Omental fat pad (tissue), 4 donors: ENCODE measurements at places on chromosomes 6 and 20. TPM values are rescaled to one million over a fixed set of nuclear protein-coding genes. Genes with fewer than 3 reads are reported as not detected.

- no peak for DNase-seq
Observed at GRCh38 chr20:14568701-14569100, 231.3 kb upstream of the FLRT3 start.

- DNase-seq = no peak
Observed at GRCh38 chr6:53326372-53327016, 22.3 kb downstream of the ELOVL5 start.

NINL gene
- total RNA-seq = 8.6 TPM

DNA sequence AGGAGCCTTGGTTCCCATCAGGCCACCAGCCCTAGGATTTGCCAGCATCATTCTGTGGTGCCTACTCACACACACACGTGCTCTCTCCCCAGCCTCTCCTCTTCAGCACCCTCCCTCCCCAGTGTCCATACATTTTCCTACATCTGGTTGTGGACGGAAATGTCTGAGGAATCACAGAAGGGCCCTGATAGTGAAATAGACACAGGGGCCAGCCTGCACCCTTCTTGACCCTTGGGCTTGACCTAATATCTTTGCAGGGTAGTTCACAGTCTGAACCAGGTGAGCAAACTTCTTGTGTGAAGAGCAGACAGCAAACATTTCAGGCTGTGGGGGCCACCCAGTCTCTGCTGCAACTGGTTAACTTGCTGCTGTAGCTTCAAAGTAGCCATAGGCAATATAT, 108.5 kb upstream of the NXT1 start:
- DNase-seq = no peak

DNA sequence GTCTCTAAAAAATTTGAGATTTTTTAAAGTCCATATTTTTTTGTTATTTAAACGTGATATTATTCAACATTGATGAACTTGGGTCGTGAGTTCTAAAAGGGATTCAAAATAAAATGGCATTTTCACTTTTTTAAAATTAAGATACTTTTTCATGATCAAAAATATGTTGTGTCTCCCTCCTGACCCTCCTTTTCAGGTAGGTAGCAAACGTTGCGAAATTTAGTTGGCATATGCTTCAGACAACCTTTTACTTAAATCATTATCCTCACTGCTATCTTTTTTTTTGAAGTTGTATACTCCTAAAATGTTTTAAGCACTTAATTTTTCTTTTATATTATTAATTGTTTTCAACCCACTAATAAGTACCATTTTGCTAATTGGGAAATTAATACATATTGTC, 133.5 kb downstream of the ARHGAP18 start:
- DNase-seq = no peak

MYLIP gene
- 28.1 TPM for total RNA-seq
